ENCODE measurements at places on chromosomes 1 and 21.
A peak's percentile ranks its signal among the peaks of the same experiment; 100 is the strongest.

- peak; percentile 57 for DNase-seq
These were observed 1.4 kb downstream of the LRRC41 start for GRCh38 chr1:46301808-46302640.

GRCh38 chr21:20169812-20170576 is 828.2 kb upstream of the NCAM2 start:
- DNase-seq = no peak

DNA sequence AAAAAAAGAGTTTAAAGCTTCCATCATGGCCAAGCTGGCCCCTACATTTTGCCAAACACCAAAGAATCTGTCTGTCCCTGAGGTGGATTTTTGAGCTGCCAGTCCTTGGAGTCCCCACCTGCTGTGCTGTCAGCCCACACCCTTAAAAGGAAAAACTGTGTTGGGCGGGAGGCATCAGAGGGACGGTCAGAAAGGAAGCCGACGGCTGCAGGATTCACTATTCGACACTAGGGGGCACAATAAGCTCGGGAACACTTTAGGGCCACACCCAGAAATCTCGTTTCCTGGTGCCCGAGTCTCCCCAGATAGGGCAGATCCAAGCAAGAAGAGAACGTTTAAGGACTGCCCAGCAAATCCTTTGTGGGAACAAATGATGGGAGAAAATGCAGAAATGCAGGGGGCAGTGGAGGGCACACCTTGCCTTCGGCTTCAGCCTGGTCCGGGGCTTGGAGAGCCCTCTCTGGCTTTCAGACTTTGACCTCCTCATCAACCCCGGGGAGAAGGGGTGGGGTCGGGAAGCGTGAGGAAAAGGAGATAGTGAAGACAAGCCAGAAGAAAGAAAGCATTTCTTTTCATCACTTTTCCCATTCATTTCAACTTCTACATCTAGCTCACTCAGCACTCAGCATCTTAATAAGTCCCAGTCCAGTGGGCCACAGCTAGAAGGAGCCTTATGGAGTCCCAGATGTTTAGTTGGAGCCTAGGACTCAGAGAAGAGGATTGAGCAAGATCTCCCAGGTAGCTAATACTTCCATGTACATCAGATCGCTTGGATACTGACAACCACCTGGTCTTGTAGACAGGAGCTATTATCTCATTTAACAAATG is 5.0 kb upstream of the CTTNBP2NL start:
- peak; percentile 91 for DNase-seq

- no peak for DNase-seq
These were observed 31.2 kb upstream of the GPR153 start for GRCh38 chr1:6292102-6292501.

DNA sequence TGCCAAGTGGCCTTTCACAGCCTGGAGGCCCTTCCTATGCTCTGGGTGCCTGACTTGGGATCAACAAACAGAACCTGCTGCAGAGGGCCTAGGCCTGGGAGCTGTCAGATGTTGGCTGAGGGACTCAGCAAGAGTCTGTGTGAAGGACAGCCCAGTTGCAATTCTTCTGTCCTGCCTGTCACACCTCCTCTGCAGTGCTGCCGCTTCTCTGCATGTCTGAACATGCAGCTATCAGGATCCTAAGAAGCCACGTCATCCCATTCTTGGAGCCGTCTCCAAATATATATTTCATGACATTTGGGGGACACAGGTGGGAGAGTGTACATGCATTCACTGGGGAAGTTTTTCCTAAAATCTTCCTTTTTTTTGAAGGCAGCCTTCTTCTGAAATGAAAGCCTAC is 8.6 kb downstream of the FCAMR start:
- DNase-seq = no peak

DNA sequence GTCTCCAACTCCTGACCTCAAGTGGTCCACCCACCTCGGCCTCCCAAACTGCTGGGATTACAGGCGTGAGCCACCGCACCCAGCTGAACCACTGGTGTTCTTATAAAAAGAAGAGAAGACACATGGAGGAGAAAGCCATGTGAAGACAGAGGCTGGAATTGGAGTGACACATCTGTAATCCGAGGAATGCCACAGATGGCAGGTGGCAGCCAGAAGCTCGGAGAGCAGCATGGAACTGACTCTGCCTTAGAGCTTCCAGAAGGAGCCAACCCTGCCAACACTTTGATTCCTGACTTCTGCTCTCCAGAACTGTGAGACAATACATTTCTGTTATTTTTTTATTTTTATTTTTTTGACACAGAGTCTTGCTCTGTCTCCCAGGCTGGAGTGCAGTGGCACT is 59.0 kb upstream of the ATP2B4 start:
- DNase-seq = no peak

- no peak for DNase-seq
These were observed 19.4 kb downstream of the ENO1 start for GRCh38 chr1:8858888-8859706.
